Femur (tissue), 1 donor: ENCODE measurements at places on chromosomes 16 and 17.
A peak's percentile ranks its signal among the peaks of the same experiment; 100 is the strongest.

- DNase-seq: no peak
Observed at GRCh38 chr17:45768000-45768399, 16.1 kb upstream of the CRHR1 start.

DNA sequence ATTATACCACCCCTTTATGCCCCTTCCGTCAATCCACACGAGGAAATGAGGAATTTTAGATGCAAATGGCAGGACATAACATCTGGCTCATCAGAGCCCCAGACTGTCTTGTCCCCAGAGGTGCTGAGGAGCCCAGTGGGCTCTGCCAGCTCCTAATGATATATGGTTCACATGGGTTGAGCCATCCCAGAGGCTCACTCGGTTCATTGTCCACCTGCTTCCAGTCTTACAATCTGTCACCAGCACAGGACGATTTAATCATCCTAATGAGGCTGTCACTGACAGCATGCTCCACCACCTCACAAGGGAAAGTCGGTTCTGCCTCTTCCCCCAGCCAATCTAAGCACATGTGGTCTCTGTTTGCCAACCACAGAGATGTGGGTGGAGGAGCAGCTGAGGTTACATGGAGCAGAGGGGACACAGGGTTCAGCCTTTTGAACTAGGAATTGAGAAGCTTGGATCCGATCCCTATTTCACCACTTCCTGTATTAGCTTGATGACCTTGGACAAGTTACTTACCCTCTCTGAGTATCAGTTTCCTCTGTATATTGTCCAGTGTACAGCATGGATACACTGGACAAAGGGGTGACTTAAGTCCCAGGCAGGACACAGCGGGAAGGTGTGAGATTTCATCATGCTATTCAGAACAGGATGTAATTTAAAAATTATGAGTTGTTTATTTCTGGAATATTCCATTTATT lies 27.0 kb upstream of the DHX8 start:
- peak; percentile 53 for DNase-seq

GRCh38 chr17:51251010-51251409 lies 8.8 kb downstream of the MBTD1 start:
- no peak for DNase-seq

- DNase-seq: no peak
Observed at GRCh38 chr17:42266918-42267766, 9.0 kb downstream of the STAT5B start.

DNA sequence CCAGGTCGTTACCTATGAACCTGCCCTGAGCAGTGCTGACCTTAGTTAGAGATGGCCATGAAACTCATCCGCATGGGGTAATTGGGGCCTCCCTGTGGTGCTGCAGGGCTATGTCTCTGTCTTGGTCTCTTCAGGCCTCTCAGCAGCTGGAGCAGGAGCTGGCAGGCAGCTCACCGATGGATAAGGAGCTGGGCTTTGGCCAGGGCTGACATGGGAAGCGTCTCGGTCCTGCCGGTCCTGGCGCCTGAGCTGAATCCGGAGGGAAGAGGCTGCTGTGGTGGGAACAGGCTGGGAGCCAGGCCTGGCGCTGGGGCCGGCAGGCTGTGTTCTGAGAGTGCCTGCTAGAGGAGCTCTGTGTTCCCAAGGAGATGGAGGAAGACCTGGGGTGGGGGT lies 10.1 kb downstream of the IL32 start:
- peak; percentile 56 for DNase-seq

DNA sequence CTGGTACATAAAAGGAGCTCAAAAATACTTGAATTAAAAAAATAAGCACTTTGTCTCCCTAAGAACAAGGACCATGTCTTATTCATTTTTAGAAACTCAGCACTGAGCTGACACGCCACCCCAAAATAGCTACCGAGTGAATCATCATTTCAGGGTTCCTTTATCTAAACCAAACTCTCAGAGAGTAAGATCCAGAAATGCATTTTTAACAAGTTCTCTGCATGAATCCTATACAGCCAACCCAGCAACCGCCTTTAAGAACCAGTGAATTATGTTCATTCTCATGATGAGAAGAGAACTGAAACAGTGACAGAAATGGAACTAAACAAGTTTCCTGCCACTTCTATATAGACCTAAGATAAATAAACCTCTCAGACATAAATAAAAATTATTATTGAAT lies 8.7 kb downstream of the C16orf87 start:
- no peak for DNase-seq

GRCh38 chr16:27458987-27459688 lies 57.2 kb downstream of the IL21R start:
- DNase-seq: no peak

DNA sequence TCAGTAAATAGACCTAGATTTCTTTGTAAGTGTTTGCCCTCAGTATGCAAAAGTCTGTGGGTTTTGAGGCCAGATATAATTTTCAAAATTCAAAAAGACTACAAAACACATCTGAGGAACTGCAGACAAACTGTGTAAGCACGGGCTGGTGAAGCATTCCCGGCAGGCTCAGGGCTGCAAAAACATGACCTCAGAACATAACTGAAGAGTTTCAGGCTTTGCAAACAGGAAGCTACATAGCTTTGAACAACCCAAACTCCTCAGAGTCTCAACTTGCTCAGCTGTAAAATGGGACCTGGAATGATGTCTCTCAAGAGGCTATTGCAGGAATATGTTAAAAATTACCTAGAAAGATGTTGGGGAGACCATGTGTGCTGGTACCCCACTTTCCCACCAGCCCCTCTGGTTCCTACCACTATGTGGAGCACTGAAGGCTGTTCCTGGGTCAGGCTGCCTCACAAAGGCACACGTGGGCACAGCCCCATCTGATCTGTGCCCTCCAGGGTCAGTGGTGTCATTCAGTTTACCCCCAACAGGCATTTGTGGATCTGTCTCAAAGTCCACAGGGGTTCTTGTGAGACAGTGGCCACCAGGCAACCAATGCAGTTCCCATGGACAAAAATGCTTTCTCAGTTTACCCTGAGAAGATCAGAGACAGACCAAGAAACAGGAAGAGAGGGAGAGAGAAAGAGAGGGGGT lies 72.9 kb downstream of the CREBBP start:
- DNase-seq: no peak

- peak; percentile 69 for DNase-seq
Observed at GRCh38 chr17:78366109-78366848, 6.4 kb upstream of the SOCS3 start.

DNA sequence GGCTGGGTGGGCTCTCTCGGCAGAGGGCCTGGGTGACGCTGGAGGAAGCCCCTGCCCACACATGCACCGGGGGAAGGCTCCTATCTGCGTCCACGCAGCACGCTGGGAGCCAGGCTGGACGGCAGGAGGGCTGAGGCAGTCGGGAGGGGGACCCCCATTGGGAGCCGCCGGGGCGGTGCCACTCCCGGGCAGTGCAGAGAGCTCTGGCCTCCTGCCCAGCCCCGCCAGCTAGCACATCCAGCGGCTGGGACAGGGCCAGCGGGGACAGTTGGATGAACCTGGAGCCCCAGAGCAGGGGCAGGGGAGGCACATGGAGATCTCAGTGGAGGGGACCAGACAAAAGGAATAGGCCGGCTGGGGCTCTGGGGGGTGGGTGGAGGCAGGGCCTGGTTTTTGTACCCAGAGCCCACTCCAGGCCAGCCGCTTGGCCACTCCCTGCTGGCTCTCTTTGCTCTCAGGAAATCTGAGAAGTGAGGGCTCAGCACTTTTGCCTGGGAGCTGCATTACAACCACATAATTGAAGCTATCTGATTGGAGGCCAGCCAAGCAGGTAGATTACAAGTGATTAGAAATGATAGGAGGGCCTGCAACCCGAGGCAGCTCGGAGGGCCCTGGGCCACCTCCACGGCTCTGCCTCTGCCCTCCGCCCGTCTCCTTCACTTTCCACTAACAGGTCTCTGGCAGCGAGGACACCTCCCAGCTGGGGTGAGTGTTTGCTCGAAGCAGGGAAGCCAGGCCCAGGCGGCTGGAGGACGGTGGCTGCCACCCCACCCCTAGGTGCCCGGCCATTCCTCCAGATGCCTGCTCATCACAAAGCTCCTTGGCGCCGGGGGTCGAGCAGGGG lies 40.1 kb downstream of the ENGASE start:
- peak; percentile 72 for DNase-seq

- no peak for DNase-seq
Observed at GRCh38 chr16:88462396-88462795, 9.3 kb downstream of the ZFPM1 start.

- DNase-seq: no peak
Observed at GRCh38 chr16:17056666-17057065, 414.1 kb downstream of the XYLT1 start.

GRCh38 chr16:85853547-85854545 lies 45.1 kb upstream of the IRF8 start:
- DNase-seq: peak; percentile 13

- no peak for DNase-seq
Observed at GRCh38 chr17:28039251-28039650, 3.2 kb upstream of the NLK start.

- no peak for DNase-seq
Observed at GRCh38 chr16:68563631-68564381, 24.7 kb downstream of the ZFP90 start.

GRCh38 chr17:48143629-48144028 lies 36.1 kb downstream of the SNX11 start:
- DNase-seq: no peak

DNA sequence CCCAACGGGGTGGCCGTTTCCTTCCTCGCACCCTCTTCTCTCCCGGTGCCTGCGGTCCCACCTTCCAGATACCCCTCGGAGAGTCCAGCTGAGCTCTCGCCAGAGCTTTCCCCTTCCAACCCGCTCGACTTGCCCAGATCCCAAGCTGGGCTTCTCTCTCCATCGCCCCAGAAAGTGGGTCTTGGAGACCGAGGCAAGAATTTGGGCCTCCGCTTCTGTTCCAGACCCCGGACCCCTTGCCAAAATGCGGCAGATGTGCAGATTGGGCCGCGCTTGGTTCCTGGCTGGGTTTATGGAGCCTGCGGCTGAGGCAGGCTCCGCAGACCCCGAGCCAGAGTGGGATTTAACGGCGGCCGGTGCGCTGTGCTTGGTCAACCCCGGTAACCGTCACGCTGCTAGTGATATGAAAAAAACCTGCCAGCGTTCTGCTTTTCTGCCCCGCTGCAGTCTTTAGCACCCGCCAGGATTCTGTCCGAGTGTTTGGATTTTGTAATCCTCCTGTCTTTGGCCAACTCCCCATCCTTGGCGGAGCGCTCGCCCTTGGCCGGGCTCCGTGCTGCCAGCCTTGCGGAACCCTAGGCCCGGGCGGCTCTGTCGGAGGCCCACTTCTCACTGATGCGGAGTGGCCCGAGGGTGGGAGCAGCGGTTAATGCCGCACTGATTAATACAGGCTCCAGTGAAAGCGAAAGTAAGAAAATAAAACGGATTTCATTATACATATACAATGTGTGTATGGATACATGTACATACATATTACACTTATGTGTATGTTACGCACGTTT lies 754 bp upstream of the SLFN11 start:
- peak; percentile 67 for DNase-seq

GRCh38 chr17:82269138-82269881 lies 4.2 kb downstream of the CSNK1D start:
- DNase-seq: no peak

- DNase-seq: peak; percentile 19
Observed at GRCh38 chr17:16818821-16819683, 129.0 kb downstream of the CCDC144A start.

DNA sequence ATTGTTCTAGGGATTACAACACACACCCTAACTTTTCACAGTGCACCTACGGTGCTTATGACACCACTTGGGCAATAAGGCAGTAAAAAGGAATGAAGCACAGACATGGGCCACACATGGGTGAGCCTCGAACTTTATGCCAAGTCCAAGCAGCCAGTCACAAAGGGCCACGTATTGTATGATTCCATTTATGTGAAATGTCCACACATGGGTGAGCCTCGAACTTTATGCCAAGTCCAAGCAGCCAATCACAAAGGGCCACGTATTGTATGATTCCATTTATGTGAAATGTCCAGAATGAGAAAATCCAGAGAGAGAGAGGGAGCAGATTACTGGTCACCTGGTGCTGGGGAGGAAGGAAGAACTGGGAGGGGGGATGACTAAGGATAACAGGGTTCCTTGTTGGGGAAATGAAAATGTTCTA lies 22.2 kb downstream of the RMI2 start:
- DNase-seq: no peak

GRCh38 chr17:29563816-29564215 lies 3.0 kb downstream of the ABHD15 start:
- DNase-seq: no peak

DNA sequence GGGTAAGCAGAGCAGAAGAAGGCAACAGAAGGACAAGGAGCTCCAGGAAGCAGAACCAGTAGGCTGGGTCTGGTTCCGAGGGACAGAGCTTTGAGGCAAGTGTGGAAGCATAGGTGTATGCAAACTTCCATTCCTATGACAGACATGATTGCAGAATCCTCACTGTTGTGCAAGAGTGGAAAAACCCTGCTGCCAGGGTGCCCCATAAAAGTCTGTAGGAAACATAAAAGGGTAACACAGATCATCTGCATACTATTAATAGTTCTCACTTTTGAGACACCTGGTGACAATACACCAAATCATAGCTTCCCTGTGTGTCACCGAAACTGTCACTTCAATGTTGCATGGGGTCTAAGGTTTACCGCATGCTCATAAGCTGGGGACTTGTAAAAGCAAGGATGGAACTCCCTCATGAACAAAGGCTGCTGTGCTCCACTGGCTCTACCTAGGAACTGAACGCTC lies 39.7 kb downstream of the ARHGAP17 start:
- DNase-seq: no peak

DNA sequence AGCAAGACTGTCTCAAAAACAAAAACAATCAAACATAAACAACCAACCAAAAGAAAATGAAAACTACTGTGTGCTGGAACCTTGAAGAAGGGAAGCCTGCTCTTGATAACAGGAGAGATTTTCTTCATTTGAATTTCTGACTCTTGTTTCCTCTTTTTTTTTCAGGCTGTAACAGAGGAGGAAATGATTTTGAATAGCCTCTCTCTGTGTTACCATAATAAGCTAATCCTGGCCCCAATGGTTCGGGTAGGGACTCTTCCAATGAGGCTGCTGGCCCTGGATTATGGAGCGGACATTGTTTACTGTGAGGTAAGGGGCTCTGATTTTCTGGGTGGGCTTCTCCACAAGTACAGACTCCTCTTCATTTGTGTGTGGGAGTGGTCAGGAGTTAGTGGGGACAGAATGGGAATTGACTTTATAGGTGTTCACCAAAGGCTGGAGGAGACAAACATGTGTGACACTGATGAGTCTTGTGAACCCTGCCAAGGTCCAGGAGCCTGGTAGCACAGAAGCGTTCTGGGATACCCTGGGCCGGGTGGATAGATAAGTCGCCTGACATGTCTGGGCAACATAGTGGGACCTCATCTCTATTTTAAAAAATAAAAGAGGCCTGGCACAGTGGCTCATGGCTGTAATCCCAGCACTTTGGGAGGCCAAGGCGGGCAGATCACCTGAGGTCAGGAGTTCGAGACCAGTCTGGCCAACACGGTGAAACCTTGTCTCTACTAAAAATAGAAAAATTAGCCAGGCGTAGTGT lies 14.9 kb downstream of the DUS2 start:
- no peak for DNase-seq

- no peak for DNase-seq
Observed at GRCh38 chr16:35628976-35629375, 2169.6 kb downstream of the TP53TG3F start.
